HL-60 (cell line): ENCODE measurements at places on chromosomes 2 and 18.

DNA sequence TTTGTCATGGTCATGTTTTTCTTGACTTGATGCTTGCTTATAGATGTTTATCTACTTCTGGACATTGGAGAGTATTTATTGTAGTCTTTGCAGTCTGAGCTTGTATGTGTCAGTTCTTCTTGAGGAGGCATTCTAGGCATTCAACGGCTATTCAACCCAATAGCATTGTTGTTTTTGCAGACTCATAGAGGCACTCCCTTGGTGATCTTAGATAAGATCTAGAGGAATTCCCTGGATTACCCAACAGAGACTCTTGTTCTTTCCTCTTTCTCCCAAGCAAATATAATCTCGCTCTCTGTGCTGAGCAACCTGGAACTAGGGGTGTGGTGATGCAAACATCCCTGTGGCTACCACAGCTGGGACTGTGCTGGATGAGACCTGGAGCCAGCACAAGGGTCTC is 40.4 kb downstream of the SYT4 start:
- no peak for DNase-seq

DNA sequence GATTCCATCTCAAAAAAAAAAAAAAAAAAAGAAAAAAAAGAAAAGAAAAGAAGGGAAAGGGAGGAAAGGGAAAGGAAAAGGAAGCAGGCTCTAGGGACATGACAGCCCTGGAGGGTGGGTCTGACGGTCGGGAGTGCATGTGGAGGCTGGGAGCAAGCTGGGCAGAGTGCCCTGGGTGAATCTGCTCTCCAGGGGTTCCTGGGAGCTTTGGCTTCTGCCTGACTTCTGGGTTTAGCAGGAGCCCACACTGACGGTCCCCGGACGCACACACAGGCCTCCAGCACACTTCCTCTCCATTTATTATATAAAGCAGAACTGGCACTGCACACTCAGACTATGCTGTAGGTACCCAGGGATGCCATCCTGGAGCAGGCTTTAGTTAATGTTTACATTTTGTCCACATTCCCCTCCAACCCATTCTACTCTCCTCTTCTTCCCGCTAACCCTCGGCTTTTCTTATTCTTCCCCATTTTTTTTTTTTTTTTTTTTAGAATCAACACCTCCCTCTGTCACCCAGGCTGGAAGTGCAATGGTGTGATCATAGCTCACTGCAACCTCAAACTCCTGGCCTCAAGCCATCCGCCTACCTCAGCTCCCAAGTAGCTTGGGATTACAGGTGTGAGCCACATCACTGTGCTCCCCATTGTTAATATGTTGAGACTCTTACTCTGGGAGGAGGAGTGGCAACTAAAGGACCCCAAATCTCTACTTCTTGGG is 151.1 kb upstream of the SLC1A4 start:
- DNase-seq: peak; percentile 80

DNA sequence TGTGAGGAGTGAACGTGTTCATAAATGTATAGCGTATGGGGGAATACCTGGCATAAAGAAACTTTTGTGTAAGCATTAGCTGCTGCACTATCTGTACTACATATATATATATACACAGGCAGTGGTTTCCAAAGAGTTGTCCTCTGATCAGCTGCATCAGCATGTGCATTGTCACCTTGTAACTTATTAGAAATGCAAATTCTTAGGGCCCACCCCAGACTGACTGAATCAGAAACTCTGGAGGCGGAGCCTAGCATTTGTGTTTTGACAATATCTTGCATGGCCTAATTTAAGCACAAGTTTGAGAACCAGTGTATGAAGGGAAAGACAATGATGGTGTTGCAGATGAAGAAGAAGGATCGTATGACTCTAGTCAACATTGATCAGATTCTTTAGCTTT is 299.5 kb downstream of the CCDC102B start:
- no peak for DNase-seq

DNA sequence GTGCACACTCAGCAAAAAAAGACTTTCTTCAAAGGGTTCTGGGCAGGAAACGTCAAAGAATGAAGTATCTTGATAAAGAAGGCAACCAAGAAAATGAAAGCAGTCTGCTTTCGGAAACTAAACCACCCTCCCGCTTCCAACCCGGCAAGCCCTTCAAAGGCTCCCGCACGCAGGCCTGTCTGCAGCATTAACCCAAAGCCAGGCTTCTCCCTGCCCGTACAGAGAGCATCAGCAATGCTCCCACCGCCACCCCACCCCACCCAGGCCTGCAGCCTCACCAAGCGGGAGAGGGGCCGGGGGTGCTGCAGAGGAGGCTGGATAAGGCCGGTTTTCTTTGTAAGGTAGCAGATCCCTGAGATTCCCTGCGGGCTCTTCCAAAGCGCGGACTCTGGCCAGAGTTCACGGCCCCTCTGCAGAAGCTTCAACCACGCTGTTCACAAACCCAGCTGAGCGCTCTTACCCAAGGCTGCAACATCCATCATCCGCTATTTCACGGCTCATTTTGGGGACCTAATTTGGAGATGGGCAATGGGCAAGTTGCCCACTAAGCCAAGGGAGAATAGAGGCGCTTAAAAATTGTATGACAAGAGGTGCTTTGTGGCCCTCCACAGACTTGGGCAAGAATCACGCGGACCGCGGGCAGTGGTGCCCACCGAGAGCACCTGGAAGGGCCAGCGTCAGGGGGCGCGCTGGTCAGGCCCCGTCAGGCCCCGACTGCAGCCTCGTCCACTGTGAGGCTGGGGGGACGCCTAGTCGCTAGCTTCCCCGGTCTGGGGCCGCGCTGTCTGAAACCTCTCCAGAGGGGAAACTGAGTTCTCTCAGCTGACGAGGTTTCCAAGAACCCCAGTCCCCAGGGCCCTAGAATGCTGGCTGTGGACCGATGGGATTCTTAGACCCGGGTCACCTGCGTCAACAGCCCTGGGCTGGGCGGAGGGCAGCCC is 225.4 kb upstream of the ID2 start:
- DNase-seq: no peak
